Retina (tissue), 1 donor: ENCODE measurements at places on chromosomes 7 and 10.

DNA sequence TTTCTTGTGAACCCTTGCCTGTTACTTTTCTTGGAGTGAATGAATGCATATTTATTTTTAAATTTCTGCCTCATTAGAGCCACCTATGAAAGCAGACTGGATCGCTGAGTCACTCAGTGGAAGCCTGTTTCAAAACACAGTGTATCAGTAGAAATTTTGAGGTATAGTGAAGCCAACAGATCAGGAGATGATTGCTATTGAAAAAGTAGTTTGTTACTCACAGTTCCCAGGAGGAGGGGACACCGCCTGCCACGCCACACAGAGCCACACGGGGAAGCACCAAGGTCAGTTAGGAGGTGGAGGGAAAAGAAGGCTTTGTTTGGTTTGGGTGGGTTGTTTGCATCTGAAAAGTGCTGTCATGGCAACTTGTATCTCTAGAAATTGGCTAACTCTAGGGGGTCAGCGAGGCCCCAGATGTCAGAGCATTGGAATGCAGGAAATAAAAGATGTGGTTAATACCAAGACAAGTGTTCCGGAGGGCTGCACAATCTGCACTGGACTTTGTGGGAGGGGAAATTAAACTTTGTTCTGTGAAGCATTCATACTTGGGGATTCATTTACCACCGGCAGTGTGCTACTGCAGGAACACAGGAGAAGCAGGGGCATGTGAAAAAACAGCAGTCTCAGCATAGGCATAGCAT lies 106.4 kb upstream of the SDK1 start:
- peak; percentile 29 for DNase-seq

DNA sequence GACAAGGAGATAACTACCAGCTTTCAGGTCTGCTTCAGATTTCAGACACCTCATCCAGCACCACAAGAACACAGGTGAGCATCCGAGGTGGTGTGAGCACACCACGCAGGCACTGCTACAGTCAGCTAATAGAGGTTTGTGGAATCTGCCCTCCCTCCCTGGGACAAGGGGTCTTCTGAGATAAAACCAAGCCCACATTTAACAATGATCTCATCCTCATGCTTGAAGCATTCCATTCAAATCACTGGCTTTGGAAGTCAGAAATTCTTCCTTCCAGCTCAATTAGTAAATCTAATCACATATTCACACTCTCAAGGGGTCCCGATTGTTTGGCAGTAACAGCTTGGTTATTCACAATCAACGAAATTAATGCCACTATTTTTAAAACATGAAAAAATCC lies 331.4 kb downstream of the ELMO1 start:
- no peak for DNase-seq

DNA sequence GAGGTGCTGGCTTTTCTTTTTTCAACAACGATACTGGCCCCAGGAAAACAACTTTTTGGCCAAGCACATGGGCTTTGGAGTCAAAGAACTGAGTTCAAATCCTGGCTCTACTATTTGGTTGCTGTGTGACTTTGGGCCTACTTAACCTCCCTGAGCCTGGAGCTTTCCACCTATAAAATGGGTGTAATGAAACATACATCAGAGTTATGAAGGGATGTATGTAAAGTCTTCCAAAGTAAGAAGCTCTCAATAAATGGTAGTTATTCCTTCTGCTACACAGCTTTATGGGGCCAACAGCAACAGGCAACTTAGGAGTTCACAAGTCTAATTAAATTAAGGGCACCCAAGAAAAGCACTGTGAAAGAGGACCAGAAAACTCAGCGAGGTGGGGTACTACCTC lies 33.0 kb downstream of the ZNF777 start:
- DNase-seq: no peak

GRCh38 chr7:73737491-73738219 lies 947 bp downstream of the ABHD11 start:
- DNase-seq: no peak

DNA sequence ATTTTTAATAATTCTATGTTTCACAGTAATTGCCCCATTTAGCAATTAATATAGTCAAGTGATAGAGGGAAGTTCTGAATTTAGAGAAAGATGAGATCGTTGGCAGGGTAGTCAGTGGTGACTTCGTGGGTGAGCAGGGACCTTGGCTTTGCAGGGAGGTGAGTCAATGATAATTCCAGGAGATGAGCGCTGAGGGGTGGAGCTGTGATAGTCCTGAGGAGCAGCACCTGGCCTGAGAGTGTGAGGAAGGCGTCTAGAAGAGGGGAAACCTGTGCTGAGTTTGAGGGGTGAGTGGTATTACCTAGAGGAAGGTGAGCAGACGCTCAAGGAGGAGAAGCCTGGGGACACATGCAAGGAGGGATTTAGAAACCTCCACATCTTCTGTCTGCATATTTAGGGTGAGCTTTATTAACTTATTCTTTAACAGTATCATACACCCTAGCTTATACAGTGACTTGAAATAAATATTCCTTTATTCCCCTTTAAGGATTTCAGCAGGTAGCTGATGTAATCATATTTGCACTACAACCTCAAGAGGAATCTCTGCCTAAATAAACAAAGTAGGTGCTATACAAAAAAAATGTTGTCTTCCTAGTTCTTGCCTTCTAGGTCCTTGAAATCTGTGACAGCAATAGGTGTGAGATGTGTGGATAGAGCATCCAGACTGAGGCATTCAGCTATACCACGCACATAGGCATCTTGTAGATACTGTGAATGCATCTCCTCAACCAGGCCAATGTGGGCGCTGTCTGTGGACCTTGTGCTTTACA lies 2.1 kb upstream of the TRIL start:
- DNase-seq: no peak

DNA sequence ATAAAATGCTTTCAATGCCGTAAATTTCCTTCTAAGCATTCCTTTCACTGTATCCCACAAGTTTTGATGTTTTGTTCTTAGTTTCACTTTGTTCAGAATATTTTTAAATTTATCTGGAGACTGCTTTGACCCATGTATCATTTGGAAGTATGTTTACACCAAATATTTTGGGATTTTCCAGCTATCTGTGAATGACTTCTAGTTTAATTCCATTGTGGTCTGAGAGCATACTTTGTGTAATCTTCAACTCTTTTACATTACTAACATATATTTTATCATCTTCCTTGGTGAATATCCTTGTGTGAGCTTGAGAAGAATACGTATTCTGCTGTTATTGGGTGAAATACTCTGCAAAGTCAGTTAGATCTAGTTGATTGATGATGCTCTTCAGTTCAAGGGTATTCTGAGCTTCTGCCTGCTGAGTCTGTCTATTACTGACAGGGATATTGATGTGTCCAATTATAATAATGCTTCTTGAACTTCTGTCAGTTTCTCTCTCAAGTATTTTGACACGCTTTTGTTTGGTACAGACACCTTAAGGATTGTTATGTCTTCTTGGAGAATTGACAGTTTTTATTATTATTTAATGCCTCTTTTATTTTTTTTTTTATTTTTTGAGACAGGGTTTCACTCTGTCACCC lies 31.6 kb downstream of the MKLN1 start:
- no peak for DNase-seq
